ENCODE measurements at places on chromosomes 2 and 18.

DNA sequence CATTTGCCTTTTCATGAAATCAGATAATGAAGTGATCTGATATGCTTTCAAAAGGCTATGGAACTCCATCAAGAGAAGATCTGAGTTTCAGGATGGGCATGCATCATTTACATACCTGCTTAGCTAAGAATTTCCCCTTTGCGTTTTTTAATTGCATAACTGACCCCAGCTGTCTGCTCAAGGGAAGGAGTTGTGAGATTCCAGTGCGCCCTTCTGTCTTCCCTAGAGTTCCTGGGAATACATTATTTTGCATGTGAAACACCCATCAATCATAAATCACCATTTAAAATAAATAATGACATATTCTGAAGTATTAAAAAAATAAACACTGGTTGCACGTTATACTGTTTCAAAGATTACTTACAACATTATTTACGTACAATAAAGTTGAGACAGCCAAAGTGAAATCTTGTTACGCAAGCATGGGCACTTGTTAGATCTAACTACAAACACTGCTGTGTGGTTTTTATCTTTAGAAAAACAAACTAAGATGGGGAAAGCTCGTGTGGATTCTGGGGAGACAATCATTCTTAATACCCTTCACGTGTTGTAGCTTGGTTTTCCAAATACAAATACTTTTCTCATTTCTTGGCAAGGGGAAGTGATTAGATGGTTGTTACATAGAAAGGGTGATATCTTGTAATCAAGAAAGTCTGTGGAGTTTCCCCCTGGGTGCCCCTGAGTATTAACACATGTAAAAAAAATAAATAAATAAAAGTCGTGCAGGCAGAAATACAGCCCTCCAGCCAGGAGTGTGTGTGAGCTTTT is 125.7 kb upstream of the LMAN1 start:
- DNase-seq = no peak

DNA sequence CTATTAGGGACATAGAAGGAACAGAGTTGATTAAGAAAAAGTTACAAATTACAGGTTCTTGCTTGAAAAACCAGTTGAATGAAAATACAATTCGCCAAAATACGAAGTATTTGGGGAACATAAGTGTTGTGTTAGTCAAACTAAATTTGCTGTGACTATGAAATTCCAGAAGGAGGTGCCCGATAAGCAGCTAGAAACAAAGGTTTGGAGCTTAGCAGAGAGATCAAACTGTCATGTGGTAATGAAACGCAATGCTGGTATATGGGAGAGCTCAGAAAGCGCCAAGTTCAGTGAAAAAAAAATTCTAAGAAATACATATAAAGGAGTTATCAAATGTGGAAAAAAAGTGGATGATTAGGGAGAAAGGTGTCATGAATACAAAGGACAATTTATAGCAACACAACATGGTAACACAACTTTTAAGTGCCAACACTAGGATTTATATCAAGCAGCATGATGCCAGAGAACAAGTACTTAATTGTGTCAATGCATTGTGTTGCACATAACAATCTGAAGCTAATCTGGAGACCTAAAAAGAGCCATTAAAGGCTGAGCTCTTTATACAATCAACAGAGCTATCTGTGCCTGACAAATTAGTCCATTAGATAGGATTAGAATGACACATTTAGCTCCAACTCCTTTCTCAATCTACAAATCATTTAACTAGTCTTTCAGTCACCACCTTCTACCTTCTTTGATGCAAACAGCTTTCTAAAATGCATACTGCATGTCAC is 31.2 kb downstream of the SMAD2 start:
- no peak for DNase-seq

DNA sequence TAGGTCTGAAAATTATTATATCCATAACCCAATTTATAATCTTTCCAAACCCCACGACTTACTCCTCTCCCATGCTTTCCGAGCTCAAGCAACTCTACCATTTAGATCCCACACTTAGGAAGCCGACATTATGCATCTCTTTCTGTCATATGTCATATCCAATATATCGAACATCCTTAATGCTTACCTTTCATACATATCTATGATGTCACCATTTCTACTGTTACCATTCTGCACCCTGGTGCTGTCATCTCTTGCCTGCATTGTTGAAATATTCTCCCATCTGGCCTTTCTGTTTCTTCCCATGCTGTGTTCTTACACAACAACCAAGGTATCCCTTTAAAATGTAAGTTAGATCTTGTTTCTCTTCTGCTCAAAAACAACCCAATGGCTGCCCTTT is 127.1 kb upstream of the MC4R start:
- DNase-seq = no peak

DNA sequence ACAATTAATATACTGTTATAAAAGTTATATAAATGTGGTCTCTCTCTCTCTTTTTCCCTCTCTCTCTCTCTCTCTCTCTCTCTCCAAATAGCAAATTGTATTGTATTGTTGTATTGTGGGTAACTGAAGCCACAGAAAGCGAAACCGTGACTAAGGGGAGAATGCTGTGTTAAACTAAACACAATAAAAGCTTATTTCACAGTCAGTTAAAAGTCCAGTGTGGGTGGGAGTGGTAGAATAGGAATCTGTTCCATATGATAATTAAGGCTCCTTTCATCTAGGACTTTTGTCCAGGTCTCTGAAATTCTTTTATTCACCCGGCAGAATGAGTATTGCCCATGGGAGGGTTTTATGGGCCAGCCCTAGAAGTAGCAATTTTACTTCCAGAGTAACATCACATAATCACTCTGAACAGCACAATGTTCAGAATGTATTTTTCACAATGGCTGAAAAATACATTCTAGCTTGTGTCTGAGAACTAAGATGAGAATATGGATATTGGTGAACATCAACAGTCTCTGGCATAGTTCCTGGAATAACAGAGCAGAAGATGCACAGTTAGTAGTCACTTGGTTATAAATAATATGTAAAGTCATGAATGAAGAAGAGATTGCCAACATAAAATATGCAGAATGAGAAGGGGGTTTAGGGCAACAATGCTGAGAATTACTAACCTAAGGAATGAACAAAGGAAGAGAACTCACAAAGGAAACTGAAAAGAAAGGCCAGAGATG is 399.1 kb downstream of the PLCL1 start:
- DNase-seq = no peak

DNA sequence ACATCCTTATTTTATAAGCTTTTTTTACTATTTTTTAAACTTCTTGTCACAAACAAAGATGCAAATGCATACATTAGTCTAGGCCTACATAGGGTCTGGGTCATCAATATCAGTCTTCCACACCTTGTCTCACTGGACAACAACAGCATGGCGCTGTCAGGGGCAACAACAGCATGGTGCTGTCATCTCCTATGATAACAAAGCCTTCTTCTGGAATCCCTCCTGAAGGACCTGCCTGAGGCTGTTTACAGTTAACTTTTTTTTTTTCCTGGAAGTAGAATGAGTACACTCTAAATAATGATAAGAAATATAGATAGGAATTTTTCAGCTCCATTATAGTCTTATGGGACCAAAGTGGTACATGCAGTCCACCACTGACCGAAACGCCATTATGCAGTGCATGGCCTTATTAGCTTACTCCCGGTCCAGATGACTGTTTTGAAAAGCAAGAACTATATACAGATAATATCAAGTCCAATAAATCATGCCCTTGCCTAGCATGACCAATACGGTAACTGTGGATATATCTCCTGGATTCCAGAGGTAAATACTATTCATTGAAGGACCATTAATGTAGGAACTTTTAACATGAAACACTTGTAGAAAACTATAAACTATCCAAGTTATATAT is 38.4 kb downstream of the TCF4 start:
- DNase-seq = no peak

DNA sequence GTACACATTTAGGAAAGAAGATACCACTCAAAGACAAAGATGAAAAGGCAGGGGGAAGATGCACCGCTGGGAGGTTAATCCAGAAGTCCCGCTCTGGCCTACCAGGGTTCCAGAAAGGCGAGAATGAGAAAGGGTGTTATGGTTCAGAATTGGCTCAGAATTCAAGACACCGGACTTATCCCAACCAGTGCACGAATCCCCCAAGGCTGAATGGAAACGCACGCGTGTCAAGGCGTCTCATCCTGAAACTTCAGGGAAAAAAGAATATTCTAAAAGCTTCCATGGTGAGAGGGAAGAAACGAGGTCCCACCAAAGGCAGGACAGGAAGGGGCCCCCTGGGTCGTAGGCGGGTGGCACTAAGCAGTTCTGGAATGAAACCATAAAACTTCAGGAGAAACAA is 71.9 kb downstream of the SLC66A2 start:
- no peak for DNase-seq

GRCh38 chr18:22523481-22523880 is 105.8 kb upstream of the CTAGE1 start:
- DNase-seq = no peak

GRCh38 chr2:55162284-55163006 is 69.6 kb downstream of the CLHC1 start:
- no peak for DNase-seq

DNA sequence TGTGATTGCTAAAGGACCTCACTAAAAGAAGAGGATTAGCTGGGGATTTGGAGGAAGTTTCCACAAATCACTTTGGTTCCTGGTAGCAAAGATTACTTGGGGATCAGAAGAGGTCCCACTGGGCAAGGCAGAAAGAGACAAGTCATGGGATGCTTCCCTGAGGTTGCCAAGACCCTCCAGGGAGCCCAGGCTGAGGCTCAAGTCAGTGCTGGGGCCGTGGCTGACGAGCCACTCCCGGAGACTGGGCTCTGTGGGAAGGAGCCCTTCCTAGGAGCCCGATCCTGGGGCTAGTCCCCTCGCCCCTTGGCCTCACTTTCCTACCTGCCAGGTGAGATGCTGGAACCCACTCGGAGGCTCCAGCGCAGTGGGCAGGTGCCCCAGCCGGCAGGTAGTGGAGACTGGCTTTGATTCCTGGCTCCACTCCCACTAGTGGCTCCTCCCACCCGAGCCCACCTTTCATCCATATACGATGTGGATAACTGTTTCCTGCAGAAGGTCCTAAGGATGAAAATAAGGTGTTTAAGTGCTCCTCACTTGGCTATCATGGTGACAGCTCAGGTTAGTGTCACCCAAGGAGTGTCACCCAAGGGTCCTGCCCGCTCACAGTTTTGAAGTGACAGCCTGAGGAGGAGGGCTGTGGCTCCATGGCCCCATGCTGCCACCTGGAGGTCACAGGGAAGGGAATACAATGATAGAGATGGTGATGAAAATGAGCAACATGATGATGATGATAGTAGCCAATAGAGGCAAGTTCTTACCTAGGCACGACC is 100.5 kb downstream of the CAPN13 start:
- DNase-seq = peak; percentile 69

DNA sequence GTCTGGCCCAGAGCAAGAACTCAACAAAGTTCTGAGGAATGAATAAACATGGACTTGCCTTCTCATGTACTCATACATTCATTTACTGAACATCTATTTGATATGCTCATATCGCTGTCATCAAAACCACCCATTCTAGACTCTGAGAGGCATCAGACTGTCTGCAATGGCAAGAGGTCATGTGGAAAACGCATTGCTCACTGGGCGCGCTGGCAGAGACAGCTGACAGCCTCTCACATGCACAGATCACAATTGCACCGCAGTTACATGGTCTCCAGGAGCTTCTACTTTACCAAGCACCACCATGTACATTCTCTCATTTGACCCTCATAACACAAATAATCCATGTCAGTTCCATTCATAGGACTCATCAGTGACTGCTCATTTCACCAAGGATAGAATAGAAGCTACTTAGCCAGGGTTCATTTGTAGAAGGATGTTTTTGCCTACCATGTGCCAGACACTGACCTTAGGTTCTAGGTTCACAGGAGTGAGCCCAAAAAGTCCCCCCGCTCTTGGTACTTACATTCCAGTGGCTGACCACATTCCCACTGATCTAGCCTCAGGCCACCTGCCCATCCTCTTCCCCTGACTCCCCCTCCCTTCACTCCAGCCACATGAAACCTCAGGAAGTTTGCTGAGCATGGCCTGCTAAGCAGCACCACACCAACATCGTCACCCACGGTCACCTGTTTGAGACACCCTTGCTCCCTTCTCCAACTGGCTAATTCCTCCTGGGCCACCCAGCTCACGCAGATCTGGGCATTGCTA is 6.1 kb downstream of the FAM124B start:
- DNase-seq = no peak

DNA sequence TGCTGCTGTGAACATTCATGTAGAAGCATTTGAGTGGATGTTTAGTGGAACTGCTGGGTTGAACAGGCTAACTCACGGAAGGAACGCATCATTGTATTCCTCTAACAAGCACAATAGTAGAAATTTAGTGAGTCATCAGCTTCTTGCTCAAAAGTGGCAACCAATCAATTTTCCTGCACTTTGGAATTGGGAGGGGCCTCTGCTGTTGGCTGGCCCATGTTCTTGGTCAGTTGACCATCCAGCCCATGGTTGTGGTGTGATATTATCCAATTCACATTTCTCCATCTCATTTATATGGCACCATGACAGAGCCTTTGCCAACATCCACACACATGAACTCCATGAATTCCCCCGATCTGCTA is 95.0 kb downstream of the TNFRSF11A start:
- DNase-seq = no peak

- DNase-seq = no peak
Measured at GRCh38 chr2:10390369-10390801, 57.7 kb downstream of the ODC1 start.

DNA sequence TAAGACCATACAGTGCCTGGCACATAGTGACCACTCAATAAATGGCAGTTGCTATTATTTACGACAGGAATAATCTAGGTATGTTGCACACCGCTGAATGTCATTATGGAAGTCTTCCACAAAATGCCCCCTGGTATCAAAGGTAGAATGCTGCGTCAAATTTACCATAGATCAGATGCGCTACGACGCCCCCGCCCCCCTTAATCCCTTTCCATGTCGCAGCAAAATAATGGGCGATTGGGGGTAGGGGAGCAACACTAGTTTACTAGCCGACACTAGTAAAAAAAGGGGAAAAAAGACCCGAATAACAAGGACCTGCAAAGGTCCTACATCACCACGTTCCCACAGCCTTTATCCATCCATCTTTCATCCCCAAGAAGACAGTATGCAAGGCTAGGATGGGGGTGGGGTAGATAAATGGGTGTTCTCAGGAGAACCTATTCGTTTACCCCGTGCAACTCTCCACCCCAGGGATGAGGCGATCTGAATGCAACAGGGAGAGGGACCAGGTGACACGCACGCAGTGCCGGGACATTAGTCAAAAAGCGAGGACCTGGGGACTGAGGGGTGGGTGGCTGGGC is 455 bp downstream of the PREPL start:
- DNase-seq = no peak

DNA sequence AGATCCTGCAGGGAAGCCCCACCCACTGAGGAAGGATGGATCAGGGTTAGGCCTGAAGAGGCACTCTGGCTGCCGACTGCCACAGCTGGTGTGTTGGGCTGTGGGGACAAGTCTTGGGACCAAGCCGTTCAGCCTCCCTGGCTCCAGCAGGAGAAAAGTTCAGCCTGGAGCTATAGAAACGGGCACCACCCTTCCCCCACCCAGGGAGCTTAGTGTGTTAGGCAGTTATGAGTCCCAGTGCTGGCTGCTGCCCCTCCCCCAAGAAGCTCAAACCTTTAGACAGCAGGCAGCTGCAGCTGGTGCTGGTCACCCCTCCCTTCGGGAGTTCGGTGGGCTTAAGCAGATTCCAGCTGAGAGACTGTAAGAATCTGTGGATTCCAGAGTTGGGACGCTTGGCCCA is 447.1 kb upstream of the HS6ST1 start:
- DNase-seq = no peak

GRCh38 chr2:17847236-17847635 is 31.0 kb downstream of the MSGN1 start:
- DNase-seq = no peak

Measured in activated CD4-positive, alpha-beta T cell treated with anti-CD3 and anti-CD28 coated beads, Interleukin-2, amount 50 U/mL, for 1 hour (primary cell).